ENCODE measurements at places on chromosomes 16 and 17.

GRCh38 chr17:81719410-81720266, 7.6 kb downstream of the SLC25A10 start:
- H3K4me1 ChIP-seq: peaks cover 35% of the 10 kb centered on the region
- H3K27me3 ChIP-seq: no peaks in the 10 kb centered on the region
- H3K4me3 ChIP-seq: no peak overlapping the region
- DNase-seq: no peak
- no peak overlapping the region for H3K27ac ChIP-seq
- peaks cover 51% of the 10 kb centered on the region for H3K36me3 ChIP-seq

GRCh38 chr17:64540118-64540776, 33.5 kb downstream of the CEP95 start:
- no peaks in the 10 kb centered on the region for H3K27me3 ChIP-seq
- no peaks in the 10 kb centered on the region for H3K4me1 ChIP-seq
- H3K36me3 ChIP-seq: peaks cover 83% of the 10 kb centered on the region
- no peak overlapping the region for H3K4me3 ChIP-seq
- DNase-seq: no peak
- no peak overlapping the region for H3K27ac ChIP-seq

GRCh38 chr17:77778636-77779489, 179.6 kb upstream of the TNRC6C start:
- peak; percentile 34 for DNase-seq
- H3K27ac ChIP-seq: peak overlapping the region; percentile 72
- H3K4me3 ChIP-seq: no peak overlapping the region
- H3K4me1 ChIP-seq: peaks cover 10% of the 10 kb centered on the region

GRCh38 chr17:58153671-58154070, 5.5 kb downstream of the OR4D1 start:
- no peaks in the 10 kb centered on the region for H3K27me3 ChIP-seq
- H3K27ac ChIP-seq: no peak overlapping the region
- DNase-seq: no peak
- peaks cover 12% of the 10 kb centered on the region for H3K4me1 ChIP-seq

DNA sequence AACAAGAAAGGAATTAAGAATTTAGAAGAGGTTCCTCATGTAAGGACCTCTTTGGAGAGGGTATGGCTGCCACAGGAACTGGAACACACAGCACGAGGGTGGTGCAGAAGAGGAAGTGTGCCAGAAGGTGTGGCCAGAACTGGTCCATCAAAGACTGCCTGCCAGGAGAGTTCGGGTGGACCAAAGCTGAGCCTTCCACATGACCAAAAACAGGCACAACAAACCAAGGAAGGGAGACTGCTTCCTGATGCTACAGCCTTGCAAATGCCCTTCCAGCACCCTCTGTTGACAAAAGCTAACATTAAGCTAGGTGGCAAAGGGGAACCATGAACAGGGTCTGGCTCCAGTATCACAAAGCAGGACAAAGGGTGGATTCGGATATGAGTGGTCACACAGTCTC, 125.8 kb upstream of the TMEM97 start:
- no peak overlapping the region for H3K27ac ChIP-seq
- no peaks in the 10 kb centered on the region for H3K27me3 ChIP-seq
- peak; percentile 32 for DNase-seq
- peaks cover 74% of the 10 kb centered on the region for H3K36me3 ChIP-seq

DNA sequence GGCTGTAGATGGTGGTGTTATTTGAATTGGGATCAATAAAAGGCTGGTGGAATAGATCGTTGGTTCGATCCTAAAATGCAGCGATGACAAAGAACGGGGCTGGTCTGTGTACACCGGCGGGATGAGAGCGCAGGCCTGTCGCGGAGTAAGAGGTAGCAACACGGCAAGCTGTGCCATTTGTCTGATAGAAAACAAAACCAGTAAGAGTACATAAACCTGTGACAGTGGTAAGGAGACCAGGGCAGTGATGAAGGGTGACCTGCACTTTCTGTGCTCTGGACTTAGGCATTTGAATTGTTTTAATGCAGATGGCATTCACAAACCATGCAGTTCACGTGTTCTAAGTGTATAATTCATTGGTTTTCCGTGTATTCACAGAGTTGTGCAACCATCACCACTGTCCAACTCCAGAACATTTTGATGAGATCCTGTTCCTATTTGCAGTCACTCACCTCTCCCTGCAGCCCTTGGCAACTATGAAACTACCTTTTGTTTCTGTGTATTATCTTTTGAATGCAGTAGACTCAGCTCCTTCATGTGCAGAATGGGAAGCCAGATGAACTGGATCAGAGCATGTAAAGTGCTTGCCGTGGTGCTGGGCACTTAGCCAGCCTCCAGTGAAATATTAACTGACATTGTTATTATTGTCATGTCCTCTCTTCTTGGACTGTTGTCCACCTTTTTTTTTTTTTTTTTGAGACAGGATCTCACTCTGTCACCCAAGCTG, 286.1 kb downstream of the SNX29 start:
- H3K27me3 ChIP-seq: no peaks in the 10 kb centered on the region
- H3K4me1 ChIP-seq: peaks cover 6% of the 10 kb centered on the region
- no peaks in the 10 kb centered on the region for H3K36me3 ChIP-seq
- DNase-seq: peak; percentile 51
- H3K27ac ChIP-seq: no peak overlapping the region
- H3K4me3 ChIP-seq: no peak overlapping the region

DNA sequence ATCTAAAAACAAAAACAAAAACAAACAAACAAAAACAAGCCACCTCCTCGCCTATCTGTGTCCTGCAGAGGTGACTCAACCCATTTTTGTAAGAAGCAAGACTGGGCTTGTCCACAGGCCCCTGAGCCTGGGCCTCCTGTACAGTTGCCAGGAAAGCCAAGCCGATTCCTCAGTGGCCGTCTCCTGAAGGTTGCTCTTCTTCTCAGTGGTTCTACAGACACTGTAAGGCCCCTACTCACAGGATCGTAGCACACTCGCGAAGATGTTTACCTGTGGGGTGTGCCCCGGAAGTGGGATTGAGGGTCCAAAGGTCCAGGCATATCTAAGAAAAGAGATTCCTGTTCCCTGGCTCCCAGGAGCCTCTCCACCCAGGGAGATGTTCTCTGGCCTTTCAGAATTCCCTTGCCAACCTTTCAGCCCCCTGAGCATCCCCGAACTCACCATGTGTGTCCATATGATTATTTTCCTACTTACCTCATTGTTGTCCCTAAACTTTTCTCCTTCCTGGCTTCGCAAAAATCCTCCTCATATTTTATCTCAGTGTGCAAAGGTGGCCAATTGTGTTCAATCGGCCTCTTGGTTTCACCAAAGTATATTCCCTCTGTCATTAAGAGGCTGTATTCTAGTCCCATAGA, 7.5 kb upstream of the CES3 start:
- no peak overlapping the region for H3K4me3 ChIP-seq
- peaks cover 28% of the 10 kb centered on the region for H3K27me3 ChIP-seq
- peaks cover 6% of the 10 kb centered on the region for H3K4me1 ChIP-seq
- H3K36me3 ChIP-seq: no peaks in the 10 kb centered on the region

- H3K4me1 ChIP-seq: no peaks in the 10 kb centered on the region
- H3K27me3 ChIP-seq: no peaks in the 10 kb centered on the region
- no peak for DNase-seq
- no peaks in the 10 kb centered on the region for H3K36me3 ChIP-seq
- H3K4me3 ChIP-seq: no peak overlapping the region
These were observed 17.5 kb downstream of the NOS2 start for GRCh38 chr17:27782791-27783206.

GRCh38 chr17:65918916-65919315, 273.0 kb downstream of the CEP112 start:
- H3K4me3 ChIP-seq: no peak overlapping the region
- H3K27ac ChIP-seq: peak overlapping the region; percentile 41
- no peaks in the 10 kb centered on the region for H3K27me3 ChIP-seq

DNA sequence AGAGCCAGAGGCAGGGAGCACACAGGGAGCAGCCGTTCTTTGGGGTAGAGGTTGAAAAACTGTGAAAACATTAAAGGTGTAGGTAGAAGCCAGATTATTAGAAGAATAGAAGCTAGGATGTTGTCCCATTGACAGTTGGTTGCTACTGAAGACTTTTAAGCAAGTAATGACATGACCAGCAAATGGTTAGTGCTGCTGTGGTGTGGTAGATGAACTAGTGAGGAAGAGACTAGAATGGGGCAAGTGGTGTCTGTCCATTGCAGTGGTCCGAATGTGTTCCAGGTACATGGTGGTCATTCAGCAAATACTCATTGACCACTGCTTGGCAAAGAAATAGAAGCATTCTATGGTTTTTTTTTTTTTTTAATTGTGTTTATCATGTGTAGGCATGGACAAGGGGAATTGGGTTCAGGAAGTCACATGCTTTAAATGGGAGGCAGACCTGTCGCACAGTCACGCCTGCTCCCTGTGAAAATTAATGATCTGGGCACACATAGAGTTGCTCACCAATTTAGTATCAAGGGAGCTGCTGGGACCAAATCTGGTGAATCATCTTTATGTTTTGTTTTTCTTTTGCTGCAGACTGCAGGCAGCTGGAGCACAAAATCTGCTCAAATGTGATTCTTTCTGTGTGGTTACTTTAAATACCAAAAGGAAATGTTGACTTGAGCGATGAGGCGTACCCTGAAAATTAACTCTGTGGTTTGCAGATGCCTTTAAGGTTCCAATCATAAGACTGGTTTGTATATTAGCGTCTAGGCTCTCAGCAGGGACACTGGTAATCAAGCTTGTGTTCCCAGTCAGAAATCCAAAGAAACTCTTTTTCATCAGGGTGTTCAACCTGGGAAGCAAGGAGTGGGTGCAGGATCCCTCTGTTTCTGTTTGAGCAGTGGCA, 30.7 kb downstream of the YPEL2 start:
- no peaks in the 10 kb centered on the region for H3K36me3 ChIP-seq
- H3K27ac ChIP-seq: peak overlapping the region; percentile 73
- H3K4me1 ChIP-seq: peaks cover 70% of the 10 kb centered on the region
- H3K4me3 ChIP-seq: no peak overlapping the region
- no peaks in the 10 kb centered on the region for H3K27me3 ChIP-seq
- peak; percentile 50 for DNase-seq

GRCh38 chr17:72646176-72646575, 446.3 kb downstream of the SLC39A11 start:
- H3K27me3 ChIP-seq: no peaks in the 10 kb centered on the region
- no peak overlapping the region for H3K4me3 ChIP-seq
- H3K4me1 ChIP-seq: no peaks in the 10 kb centered on the region

- peaks cover 31% of the 10 kb centered on the region for H3K36me3 ChIP-seq
- DNase-seq: no peak
- no peak overlapping the region for H3K4me3 ChIP-seq
- H3K27me3 ChIP-seq: no peaks in the 10 kb centered on the region
These were observed 34.0 kb downstream of the PGS1 start for GRCh38 chr17:78412403-78412802.
